Chondrocyte (in vitro differentiated cells): ENCODE measurements at places on chromosomes 7 and 10.

DNA sequence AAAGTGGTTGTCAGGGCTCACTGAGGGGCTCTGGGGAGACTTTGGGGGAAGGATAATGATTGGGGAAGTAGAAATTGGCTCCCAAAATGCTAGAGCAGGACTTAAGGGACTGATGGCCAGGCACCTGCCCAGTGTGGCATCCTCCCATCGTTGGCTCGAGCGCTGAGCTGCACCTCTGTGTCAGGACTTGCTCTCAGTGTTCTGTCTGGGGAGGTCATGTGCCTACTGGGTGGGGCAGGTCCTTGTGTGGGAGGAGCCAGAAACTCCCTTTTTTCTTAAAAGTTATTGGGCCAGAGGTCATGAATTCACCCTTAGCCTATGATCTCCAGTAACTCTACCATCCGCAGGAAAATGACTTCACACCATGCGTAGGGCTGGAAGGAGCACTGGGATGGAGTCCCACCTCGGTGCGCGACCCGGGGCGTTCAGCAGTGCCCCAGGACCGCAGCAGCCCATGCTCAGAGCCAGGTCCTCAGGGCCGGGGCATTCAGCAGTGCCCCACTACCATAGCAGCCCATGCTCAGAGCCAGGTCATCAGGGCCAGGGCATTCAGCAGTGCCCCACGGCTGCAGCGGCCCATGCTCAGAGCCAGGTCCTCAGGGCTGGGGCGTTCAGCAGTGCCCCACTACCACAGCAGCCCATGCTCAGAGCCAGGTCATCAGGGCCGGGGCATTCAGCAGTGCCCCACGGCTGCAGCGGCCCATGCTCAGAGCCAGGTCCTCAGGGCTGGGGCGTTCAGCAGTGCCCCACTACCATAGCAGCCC, 221.9 kb downstream of the EBF3 start:
- DNase-seq: peak; percentile 62

- no peak for DNase-seq
These were observed 146.9 kb downstream of the PTN start for GRCh38 chr7:137196648-137197047.

DNA sequence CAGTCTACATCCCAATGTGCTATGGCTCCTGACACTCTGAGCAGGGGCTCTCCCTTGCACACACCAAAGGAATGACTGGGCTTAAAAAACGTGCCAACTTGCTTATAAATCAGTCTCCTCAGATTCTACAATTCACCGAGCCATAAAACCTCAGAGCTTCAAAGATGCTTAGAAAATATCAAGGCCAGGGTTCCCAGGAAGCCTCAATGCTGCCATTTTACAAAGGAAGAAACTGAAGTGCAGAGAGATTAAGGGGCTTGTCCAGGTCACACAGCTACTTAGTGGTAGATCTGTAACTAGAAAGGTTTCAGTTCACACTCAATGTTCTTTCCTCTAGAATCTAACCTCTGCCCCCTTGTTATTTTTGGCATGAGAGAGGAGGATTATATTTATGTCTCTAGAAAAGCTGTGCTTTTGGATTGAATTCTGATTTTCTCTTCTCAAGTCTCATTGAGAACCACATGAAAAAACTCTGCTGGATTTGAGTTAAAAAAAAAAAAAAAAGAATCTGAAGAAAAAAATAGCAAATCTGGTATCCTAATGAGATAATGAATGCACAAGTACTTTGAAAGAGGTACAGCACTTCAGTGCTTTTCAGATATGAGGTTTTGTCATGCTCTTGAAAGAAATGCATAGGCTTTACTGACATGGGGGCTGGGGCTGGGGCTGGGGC, 22.3 kb upstream of the TSPAN33 start:
- DNase-seq: no peak

- no peak for DNase-seq
These were observed 4.9 kb upstream of the HACD1 start for GRCh38 chr10:17622061-17622460.

GRCh38 chr7:94054130-94054529, 50.0 kb upstream of the BET1 start:
- no peak for DNase-seq

- no peak for DNase-seq
These were observed 9.2 kb downstream of the PCBD1 start for GRCh38 chr10:70879207-70879606.

GRCh38 chr10:34906067-34906965, 91.2 kb upstream of the PARD3 start:
- DNase-seq: peak; percentile 71

GRCh38 chr7:90111-91063, 102.0 kb upstream of the FAM20C start:
- DNase-seq: no peak

- no peak for DNase-seq
These were observed 54.4 kb downstream of the ARMH3 start for GRCh38 chr10:102001435-102002068.

GRCh38 chr10:97737770-97738265, 890 bp downstream of the ZFYVE27 start:
- DNase-seq: no peak

DNA sequence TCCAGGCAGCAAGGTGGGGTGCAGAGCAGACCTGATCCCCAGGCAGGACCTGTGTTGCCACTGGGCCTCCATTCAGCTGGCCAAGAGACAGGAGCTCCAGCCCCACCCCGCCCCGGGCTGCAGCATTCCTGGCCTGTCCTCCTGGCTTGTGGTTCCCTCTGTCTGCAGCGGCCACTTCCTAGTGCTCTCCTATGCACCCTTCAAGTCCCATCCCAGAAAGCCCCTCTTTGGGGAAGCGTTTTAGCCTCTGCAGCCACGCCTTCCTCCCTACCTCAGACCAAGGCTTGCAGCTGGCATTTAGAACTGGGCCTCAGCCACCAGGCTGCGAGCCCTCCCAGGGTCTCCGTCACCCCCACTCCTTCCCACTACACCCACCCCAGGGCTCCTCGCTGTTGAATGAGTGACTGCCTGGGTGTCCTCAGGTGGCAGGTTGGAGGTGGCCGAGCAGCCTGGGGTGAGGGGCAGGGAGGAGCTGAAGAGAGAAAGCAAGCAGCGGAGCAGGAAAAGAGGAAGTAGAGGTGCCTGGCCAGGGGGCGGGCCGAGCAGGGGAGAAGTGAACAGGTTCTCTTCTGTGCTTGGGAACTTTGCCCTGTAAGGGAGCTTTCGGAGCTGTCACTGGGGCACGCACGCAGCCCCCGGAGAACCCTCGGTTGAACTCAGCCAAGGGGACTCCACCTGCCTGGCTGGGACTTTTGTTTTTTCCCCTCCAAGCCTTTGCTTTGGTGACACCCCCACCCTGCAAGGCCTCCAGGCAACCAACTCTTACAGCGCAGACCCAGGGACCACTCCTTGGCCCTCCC, 109.1 kb upstream of the TNRC18 start:
- no peak for DNase-seq

- no peak for DNase-seq
These were observed 18.5 kb downstream of the ABRAXAS2 start for GRCh38 chr10:124820121-124820520.

- DNase-seq: no peak
These were observed 50.9 kb upstream of the SEMA3D start for GRCh38 chr7:85237721-85238120.

GRCh38 chr10:97831259-97831658, 18.4 kb upstream of the GOLGA7B start:
- DNase-seq: no peak

DNA sequence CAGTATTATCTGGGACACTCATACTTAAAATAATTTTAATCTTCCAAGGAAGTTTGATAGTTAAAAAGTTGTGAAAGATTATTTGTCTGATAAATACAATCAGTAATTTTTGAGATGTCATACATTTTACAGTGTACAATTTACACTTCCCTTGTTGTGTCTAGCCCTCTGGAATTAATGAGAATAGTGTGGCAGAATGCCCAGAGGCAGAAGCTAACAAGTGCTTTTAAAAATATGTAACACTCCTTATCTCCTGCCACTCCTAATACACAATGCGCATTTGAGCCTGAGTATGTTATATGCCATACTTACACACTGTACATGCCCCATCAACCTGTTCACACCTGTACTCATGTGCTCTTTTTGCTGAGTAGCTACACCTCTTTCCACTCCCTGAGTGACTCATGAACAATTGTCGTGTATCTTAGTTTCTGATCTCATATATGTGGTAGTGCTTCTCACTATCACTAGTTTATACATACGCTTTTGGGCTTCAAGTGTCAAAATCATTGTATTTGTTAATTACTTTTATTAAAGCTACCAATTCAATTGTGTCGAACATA, 106.9 kb upstream of the GNAI1 start:
- DNase-seq: no peak

GRCh38 chr7:82851121-82851520, 311.6 kb downstream of the PCLO start:
- DNase-seq: no peak

GRCh38 chr10:118271671-118272070, 70.5 kb downstream of the FAM204A start:
- DNase-seq: no peak

- DNase-seq: no peak
These were observed 178.7 kb upstream of the GDF10 start for GRCh38 chr10:47121336-47121735.

DNA sequence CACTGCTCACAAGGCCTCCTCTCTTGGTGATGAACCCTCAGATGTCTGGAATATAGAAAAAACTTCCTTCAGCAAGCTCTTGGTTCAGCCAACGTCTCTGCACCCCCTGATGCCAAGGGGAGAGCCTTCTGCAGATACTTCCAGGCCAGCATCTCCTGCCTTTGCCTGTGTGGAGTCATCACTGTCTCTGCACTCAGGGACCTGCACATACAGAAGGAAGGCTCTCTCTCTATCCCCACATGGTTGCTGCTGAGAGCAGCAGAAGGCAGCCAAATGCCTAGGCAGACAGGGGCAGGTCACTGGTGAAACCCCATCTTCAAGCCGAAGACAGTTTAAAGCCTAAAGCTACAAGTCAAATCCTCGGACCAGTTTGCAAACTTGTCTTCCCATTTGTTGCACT, 137.6 kb downstream of the WDR11 start:
- no peak for DNase-seq

DNA sequence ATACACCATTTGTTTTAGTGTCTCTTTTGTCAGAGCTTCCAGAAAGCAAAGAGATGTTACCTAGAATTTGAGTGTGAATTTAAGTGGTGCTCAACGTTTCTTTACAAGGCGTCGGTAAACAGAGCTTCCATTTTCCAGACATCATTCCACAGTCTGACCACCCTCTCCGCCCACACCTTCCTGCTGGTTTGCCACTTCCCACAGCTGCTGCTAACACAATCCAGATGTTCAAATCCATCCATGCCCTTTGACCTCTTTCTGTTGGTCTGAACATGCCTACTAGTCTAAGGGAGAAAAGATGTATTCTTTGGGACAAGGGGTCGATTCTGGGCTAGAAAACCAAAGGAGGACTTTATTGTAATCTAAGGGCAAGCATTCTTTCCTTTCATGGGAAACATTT, 86.1 kb downstream of the FAM107B start:
- no peak for DNase-seq

- DNase-seq: no peak
These were observed 14.8 kb downstream of the ADAM8 start for GRCh38 chr10:133261726-133262325.

DNA sequence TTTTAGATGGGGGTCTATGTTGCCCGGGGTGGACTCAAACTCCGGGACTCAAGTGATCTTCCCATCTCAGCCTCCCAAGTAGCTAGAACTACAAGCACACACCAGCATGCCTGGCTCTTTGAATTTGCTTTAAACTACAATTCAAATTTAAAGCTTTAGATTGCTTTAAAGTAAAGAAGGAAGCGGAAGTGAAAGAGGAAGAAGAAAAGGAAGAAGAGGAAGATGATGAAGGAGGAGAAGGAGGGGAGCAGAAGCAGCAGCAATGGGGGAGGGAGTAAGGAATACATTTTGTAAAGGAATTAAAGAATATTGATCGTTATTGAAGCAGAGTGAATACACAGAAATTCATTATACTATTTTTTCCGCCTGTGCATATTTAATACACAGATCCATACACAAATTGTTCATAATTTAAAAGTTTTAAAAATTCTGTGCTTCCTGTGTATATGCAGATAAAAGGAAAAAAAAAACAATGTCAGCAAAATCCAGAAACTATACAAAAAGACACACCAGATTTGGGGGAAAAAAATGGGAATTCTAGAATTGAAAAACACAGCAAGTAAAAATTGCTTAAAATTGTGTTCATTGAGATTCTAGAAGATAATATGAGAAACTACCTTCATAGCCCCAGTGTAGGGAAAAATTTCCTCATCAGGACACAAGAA, 60.8 kb upstream of the KCNMA1 start:
- no peak for DNase-seq

DNA sequence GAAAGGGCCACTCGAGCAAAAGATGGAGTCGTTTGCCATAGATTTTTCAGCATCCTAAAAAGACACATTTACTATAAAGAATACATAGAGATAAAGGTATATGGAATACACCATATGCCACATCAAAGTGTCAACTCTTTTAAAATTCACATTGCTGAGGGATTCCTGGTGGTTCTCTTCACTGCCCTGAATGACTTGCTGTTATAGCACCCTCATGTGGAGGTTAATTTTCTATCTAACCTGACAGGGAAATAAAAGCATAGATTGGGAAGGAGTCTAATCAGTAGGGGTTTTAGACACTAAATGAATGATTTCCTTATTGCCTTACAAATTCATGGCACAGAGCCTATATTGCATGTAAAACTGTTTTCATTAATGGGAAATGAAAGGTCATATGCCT, 25.9 kb downstream of the DNAH11 start:
- no peak for DNase-seq

DNA sequence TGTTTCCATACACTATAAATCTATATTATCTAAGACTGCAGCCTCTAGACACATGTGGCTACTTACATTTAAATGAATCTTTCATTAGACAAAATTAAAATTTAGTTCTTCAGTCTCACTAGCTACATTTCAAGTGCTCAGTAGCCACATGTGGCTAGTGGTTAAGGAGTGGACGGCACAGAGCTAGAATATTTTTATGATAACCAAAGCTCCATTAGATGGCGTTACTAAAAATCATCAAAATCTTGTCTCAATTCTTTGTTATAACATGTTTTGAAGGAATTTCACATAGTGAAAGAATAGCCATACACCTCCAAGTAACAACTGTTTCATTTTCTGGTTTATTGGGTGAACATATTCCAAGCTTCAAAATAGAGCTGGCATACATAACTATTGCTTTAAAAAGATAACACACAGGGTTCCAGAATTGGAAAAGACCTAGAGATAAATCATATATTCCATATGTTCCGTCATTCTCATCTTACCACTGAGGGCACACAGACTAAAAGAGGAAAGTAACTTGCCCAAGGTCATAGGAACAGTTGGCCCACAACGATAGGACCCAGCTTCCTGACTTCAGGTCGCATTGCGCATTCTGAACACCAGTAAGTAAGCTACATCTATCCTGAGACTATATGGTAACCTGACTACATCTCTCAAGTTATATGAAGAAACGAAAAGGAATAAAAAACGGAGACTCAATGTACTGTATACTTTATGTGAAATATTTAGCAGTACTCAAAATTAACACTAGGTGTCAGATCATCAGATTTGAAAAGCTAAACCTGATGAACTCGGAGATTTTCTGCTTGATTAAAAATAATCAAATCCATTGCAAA, 66.6 kb downstream of the CAV1 start:
- DNase-seq: no peak
